ENCODE measurements at places on chromosomes 3 and 15.
A peak's percentile ranks its signal among the peaks of the same experiment; 100 is the strongest.

DNA sequence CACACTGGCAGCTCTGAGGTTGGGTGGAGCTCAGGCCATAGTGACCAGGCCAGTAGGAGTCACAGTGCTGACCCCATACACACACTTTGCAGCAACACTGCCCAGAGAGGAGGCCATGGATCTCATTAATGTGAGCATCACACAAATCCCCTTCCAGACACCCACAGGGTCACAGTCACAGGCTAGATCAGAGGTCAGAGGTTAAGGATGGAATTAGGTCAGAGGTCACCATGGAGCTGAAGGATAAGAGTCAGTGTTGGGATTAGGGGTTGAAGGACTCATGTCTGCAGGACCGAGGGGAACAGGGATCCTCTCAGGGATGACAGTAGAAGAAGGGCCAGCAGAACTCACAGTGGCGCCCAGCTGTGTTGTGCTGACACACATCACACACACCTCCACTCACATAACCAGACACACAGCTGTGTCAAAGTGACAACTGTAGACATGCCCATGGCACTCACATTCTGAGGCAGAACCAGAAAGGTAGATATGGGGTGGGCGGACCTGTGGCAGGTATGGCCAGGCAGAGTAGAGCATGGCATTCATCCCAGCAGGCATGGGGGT lies 12.7 kb downstream of the CCDC71 start:
- DNase-seq: no peak

GRCh38 chr3:186800285-186800684 lies 6.0 kb downstream of the RFC4 start:
- DNase-seq: no peak

GRCh38 chr3:56408761-56409196 lies 59.5 kb downstream of the ERC2 start:
- no peak for DNase-seq

DNA sequence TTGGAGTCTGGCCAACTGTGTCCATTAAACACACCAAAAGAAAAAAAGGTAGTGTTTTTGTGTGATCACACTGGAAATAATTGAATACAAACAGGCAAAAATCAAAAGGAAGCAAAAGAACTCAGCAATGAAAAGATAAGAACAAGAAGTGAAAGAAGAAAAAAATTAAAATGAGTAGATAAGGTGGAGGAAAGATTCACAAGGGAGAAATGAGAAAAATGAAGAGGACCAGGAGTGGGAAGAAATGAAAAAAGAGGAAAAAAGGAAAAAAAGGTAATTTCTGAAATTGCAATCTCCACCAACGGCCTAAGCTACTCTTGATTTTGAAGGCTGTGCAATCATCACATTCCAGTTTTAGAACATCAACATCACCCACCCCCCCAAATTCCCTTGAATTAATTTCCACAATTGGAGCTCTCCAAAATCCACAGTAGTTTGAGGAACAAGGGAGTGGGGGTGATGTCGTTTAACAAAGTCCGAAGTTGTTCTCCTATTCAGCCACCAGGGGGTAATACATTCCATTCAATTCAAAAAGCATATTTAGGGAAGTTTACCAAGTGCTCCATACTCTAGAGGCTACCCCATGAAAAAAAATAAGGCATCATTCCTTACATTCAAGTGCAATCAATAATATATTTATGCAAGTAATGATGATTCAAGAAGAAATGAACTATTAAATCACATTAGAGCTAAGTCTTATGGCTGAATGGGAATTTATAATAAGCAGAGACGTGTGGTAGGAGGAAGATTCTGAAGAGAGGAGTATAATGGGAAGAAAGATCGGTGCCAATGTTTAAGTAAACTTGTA lies 37.4 kb downstream of the ZNF860 start:
- DNase-seq: no peak

DNA sequence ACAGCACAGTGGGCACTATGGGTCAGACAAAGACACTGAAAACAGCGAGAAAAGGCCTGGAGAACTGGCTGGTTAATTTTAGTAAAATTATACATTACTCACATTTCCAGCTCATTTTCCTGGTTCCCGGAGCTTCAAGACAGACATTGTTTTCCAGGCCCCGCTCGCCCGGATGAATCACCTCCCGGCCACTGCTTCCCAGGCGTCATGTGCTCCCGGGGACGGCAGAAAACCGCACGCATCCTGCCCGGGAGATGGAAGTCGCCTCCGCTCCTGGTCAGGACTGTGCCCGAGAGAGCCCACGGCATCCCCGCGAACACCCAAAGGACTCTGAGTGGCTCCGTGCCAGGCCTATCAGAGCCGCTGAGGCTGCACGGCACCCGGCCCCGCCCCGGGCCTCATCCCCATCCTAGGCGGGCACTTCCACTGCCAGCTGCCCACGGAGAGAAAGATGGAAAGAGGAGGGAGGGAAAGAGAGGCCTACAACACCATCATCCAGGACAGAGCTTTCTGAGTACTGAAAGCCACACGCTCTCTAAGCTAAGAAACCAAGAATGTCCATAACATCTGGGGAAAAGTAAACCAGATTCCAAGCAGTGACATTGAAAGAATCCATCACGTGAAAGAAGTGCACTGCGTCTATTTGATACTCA lies 75.1 kb downstream of the VGLL4 start:
- peak; percentile 85 for DNase-seq

DNA sequence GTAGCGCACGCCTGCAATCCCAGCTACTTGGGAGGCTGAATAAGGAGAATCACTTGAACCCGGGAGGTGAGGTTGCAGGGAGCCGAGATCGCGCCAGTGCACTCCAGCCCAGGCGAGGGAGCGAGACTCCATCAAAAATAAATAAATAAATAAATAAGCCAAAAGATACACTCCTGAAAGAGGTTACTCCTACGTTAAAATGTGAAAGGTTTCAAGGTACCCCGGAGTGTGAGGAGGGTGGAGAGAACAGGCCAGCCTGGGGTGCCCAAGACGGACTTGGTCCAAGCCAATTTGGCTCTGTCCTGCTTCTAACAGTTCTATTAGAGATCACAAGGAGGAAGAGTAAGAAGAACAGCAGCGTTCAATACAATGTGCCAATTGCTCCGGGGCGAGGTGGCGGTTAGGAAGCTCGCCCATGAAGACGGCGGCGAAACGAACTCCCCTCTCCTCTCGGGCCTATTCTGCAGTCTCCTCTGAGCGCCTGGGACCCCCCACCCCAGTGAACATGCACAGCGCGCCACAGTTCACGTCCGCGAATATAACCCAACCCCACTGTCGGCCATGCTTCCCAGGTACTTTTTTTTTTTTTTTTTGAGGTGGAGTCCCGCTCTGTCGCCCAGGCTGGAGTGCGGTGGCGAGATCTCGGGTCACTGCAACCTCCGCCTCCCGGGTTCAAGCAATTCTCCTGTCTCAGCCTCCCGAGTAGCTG lies 942 bp downstream of the ELP6 start:
- peak; percentile 57 for DNase-seq

GRCh38 chr15:58362262-58362922 lies 69.4 kb upstream of the LIPC start:
- DNase-seq: no peak

- peak; percentile 61 for DNase-seq
Observed at GRCh38 chr3:172106989-172107388, 67.6 kb downstream of the FNDC3B start.

DNA sequence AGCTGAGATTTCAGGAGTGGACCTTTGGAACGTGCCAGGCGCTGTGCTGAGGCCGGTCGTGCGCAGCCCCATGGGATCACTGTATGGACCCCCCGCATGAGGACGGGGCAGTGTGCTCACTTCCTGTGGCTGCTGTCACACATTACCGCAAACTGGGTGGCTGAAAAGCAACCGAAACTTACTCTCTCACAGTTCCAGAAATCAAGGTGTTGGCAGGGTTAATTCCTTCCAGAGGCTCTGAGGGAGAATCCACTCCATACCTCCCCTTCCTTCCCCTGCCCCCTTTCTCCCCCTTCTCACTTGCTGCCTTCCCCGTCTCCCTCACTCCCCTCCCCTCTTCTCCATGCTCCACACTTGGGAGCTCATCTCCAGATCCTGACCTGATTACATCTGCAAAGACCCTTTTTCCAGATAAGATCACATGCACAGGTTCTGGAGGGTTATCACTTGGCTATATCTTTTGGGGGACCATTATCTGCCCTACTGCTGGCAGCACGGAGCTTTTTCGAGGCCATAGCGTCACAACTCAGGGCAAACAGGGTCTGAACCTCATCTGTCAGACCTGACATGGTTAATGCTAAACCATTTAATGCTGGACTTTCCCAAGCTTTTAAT lies 41.2 kb downstream of the KLF13 start:
- no peak for DNase-seq

- DNase-seq: no peak
Observed at GRCh38 chr3:23495507-23495906, 292.4 kb downstream of the UBE2E2 start.

- no peak for DNase-seq
Observed at GRCh38 chr15:81907521-81907920, 138.3 kb downstream of the MEX3B start.

- DNase-seq: no peak
Observed at GRCh38 chr3:125079675-125080045, 23.9 kb upstream of the HEG1 start.

GRCh38 chr3:16510620-16511319 lies 2.7 kb downstream of the RFTN1 start:
- no peak for DNase-seq

DNA sequence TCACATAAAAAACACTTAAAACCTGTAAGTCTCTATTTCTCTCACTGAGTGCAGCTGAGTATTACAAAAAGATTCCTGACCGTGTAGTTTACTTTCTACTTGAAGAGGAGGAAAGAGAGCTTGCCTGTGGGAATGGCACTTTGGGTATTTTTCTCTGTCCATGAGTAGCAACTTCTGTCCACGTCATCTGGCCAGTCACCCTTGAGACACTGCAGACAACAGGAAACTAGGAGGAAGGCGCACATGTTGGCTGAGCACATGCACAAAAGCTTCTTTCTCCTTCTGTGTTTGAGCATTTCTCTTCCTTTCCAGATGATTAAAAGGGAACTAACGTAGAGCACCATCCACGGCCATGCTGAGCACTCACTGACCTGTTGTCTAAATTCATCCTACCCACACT lies 19.7 kb downstream of the STARD5 start:
- no peak for DNase-seq

- DNase-seq: peak; percentile 68
Observed at GRCh38 chr15:90664650-90665287, 52.4 kb upstream of the BLM start.

Measured in femur (tissue), 1 donor.